ENCODE measurements at places on chromosomes 16 and 17. TPM values are rescaled to one million over a fixed set of nuclear protein-coding genes. Genes with fewer than 3 reads are reported as not detected.

DNA sequence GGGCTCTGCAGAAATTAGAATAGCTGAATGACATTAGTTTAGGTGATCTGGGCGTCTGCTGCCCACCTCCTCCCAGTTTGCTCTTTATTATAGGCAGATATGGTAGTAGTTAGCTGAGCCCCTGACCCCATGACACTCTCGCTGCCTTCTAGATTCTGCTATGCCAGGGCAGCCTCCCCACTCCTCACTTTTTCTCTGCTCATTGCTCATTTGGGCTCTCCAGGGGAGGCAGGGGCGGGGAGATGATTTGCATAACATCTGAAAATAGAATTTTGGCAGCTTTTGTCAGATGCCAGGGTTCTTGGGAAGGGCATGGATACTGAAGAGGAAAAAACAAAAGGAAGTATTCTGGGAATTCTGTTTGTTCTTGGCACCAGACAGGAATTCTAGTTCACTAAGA lies 78.0 kb upstream of the GAS7 start:
- DNase-seq = no peak

- no peak for DNase-seq
These were observed 626.3 kb downstream of the KCNJ2 start for GRCh38 chr17:70795620-70796019.

The SNAI3 gene
- 1.1 TPM for polyA plus RNA-seq

The TVP23B gene
- 70.7 TPM for polyA plus RNA-seq

The GOSR2 gene
- 103 TPM for polyA plus RNA-seq

The FGF11 gene
- polyA plus RNA-seq = 1.3 TPM

Data from large intestine (tissue), 12 donors.